ENCODE measurements at places on chromosomes 12 and 14.

GRCh38 chr14:77301103-77301502 lies 19.6 kb downstream of the POMT2 start:
- DNase-seq, result peak; percentile 88

DNA sequence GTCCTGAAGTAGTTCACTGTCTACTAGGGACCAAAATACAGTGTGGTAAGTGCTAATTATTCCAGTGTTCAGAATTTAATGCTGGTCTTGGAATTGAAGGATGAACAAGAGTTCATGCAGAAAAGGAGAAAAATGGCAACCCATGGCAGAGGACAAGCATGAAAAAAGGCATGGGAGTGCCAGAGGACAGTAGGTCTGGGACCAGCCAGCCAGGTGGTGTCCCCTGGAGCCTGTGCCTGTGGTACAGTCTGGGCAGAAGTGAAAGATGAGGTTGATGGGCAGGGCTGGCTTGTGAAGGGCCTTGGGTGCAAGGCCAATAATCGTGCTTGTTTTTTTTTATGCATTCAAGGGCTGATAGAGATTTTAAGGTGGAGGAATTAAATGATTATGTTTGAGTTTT lies 21.0 kb downstream of the C12orf75 start:
- no peak for DNase-seq

GRCh38 chr14:69945347-69945746 lies 66.1 kb downstream of the SMOC1 start:
- DNase-seq, result no peak

- peak; percentile 64 for DNase-seq
These were observed 316.8 kb downstream of the PAWR start for GRCh38 chr12:79373896-79374499.

- DNase-seq, result peak; percentile 75
These were observed 68.2 kb upstream of the ETV6 start for GRCh38 chr12:11581179-11581755.

GRCh38 chr12:107564946-107565345 lies 120.7 kb upstream of the PWP1 start:
- DNase-seq, result peak; percentile 61

- no peak for DNase-seq
These were observed 268.6 kb upstream of the PWP1 start for GRCh38 chr12:107417004-107417403.

DNA sequence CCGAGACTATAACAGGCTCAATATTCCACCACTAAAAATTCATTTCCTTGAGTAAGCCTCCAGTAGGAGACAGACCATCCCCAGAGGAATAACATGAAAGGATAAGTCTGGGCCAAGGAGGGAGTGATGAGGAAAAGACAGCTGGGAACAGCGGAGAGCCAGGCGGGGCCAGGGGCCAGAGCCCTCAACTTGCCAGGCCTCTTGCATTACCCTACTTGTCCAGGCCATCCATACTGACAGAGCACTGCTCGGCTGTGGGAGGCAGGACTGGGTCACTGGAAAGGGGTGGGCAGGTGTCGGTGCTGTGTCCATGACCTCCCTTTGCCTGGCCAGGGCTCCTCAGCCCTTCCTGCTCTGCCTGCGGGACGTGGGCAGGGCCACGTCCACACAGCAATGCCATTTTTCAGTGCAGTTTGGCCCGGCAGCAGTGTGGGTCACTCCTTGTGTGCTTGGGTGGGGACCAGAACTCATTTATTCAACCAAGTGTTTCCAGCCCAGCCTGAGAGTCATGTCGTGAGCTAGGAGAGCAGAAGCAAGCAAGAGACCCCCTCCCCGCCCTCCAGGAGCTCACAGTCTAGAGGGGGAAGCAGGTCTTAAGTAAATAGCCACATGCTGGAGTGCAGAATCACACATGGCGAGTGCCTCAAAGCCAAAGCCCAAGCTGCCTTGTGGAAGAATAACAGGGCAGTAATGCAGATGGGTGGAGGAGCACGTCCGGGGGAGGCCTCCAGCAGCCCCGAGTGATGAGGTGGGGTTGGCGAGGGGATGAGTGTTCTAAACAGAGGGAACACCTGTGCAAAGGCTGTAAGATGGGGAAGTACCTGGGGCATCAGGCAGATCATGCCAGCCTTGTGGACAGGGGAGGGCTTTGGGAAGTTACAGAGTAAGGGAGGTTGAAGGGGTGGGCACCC lies 8.9 kb upstream of the FAIM2 start:
- no peak for DNase-seq

GRCh38 chr14:92963301-92964123 lies 40.6 kb downstream of the CHGA start:
- no peak for DNase-seq

DNA sequence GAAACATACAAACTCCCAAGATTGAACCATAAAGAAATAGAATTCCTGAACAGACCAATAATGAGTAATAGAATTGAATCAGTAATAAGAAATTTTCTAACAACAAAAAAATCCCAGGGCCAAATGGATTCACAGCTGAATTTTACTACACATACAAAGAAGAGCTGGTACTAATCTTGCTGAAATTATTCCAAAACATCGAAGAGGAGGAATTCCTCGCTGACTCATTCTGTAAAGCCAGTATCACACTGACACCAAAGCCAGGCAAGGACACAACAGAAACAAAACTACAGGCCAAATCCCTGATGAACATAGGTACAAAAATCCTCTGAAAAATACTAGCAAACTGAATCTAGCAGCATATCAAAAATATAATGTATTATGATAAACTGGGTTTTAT lies 367.8 kb upstream of the CLEC14A start:
- DNase-seq, result peak; percentile 1

DNA sequence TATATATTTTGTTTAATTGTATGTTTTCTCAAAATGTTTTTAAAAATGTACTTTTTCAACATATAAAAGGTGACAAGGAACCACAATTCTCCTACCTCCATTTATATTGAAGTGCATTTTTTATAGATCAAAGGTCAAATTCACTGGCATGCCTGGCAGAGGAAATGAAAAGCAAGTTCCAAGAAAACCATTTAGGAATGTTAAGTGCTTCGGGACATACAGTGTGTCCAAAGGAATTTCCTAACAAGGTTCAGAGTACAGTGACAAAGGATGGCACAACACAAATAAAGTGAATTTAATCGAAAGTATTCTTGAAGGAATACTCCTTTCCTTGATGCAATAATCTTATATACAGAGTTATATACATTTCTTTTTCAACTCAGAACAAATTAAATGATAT lies 242.3 kb downstream of the CCER1 start:
- peak; percentile 44 for DNase-seq
